Hindlimb muscle (tissue), 1 donor: ENCODE measurements at places on chromosomes 7 and 10.

DNA sequence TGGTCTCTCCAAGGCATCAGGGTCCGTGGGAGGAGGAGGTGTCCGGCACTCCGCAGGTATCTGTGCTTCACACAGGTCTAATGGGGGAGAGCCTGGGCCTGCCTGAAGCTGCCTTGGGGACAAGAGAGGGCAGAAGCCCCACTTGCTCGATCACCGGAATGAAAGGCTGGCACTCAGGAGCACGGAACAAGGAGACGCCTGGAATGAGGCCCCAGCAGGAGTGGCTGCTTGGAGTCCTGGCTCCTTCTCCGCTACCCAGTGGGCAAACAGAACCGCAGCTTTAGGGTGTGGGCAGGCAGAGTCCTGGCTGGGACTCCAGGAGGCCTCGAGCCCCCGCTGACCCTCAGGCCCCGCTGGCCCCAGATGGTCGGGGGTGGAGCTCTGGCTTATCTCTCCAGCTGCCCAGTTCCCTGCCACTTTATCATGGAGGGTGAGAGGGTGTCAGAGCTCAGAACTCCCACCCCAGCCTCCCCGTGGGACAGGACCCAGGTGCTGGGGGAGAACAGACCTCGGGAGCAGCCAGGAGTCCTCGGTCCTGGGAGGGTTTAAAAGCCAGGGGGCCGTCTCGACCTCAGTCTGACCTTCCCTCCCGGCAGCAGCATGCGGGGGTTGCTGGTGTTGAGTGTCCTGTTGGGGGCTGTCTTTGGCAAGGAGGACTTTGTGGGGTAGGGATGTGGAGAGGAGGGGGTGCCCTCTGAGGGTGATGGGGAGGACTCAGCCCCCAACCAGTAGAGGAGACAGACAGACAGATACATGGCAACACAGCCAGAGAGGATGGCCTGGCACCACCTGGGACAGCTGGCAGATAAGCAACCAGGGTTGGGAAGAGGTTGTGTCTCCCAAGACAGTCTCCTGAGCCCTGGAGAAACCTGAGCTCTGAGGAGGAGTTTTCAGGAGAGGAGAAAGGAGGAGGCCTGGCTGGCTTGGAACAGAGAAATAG lies at the start of gene CPA1:
Gene CPA1, plus strand, starts transcription at position 574 of the 940 bp plus-strand sequence. Its CDS starts 27 bp downstream, at position 601.
- DNase-seq: no peak

GRCh38 chr7:48643431-48644013 lies 280.8 kb upstream of the CDC14C start:
- no peak for DNase-seq

DNA sequence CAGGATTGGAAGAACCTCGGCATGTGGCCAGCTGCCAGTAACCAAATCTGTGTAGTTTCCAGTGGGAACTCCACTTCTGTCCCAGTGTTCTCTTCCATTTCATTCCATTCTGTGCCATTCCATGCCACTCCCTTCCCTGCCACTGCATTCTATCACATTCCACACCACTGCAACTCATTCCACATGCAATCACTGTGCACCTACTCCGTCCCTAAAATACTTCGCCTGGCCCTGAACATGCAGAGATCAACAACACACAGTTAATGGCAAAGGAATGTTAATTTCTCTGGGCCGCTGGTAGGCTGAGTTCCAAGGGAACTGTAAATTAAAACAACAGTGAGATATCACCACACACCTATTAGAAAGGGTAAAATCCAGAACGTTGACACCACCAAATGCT lies 64.8 kb downstream of the AKR1B1 start:
- DNase-seq: no peak

DNA sequence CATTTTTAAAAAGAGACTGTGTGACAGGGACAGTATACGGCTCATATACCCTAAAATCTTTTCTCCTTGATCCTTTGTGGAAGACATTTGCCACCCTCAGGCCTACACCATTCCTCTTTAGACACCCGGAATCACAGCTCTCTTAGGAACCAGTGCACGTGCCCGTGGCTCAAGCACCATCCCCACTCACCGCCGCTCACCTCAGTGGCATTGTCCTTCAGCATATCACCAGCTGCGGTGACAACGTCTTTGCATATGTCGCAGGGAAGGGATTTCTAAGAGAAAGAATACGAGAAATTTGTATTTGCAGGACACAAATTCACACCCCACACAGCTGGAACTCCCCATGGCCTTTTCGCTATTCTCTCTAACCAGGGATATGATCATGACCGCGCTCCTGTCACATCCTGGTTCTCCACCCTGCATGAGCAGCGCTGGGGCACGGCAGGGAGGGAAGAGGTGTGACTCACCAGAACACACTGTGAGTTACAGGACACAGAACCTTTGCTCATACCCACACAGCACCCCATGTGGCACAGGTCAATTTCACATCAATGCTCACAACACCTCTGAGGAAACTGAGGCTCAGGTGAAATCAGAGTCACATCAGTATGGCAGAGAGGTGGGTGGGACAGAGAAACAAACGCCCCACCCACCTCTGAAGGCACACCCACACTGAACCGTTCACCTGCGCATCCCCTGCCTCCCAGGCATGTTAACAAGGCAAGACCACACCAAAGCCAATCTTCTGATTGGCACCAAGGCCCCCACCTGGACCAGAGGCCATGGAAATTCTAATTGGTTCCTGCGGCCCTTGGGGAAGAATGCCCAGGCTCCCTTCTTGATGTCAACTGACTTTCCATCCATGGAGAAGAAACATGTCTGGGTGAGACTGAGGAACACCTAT lies 19.2 kb downstream of the PSAP start:
- DNase-seq: no peak

DNA sequence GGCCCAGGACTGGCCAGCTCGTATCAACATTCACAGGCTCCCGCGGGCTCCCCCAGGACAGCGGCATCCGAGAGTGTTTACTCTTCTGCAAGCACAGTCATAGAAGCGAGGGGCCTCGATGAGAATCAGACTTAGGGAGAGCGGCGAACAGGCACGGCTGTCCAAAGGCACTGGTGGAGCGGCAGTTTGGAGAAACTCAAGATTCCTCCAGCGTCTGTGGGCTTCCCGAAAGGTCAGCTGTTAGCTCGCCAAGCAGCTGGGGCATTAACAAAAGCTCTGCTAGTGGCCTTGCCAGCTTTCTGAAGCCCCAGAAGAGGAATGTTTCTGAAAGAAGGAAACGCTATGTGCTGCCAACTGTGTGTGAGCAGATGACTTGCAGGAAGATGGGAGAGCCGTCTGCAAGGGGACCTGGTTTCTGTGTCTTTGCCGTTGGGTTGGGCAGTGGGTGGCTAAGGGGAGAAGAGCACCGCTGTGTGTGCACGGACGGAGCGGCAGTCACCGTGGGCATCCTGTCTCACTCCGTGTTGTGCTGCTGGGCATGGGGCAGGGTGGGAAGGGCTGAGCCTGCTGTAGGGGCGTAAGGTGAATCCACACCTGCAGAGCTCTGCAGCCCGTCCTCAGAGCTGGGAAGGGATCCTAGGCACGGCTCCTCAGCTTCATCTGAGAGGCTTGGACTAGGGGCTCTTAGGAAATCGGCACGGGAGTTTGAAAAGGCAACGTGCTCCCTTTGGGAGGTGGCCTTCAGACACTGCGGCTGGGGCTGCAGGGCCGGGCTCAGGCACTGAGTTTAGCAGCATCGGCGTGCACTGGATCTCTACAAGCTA lies 42.1 kb downstream of the AMZ1 start:
- DNase-seq: no peak

GRCh38 chr7:137992550-137993394 lies 9.1 kb downstream of the CREB3L2 start:
- DNase-seq: peak; percentile 89

DNA sequence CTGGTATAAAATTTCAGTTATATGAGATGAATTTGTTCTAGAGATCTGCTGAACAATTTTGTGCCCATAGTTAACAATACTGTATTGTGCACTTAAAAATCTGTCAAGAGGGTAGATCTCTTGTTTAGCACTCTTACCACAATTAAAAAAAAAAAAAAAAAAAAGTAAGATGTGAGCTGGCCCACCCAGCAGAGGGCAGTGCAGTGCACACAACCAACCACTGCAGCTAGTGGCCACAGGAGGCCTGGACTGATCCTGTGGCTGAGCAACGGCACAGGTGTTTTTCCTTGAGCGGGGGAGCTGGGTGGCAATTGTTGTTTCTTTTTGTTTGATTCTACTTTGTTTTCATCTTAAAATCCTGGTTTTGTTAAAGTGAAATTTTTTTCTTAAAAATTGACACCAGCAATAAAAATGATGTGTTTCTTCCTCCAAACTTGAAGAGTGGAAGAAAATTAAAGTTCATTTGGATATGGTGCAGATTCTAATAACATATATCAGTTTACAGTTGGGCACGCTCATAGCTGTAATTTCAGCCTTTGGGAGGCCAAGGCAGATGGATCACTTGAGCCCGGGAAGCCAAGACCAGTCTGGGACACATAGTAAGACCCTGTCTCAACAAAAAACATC lies 171.1 kb upstream of the TBX20 start:
- peak; percentile 23 for DNase-seq

DNA sequence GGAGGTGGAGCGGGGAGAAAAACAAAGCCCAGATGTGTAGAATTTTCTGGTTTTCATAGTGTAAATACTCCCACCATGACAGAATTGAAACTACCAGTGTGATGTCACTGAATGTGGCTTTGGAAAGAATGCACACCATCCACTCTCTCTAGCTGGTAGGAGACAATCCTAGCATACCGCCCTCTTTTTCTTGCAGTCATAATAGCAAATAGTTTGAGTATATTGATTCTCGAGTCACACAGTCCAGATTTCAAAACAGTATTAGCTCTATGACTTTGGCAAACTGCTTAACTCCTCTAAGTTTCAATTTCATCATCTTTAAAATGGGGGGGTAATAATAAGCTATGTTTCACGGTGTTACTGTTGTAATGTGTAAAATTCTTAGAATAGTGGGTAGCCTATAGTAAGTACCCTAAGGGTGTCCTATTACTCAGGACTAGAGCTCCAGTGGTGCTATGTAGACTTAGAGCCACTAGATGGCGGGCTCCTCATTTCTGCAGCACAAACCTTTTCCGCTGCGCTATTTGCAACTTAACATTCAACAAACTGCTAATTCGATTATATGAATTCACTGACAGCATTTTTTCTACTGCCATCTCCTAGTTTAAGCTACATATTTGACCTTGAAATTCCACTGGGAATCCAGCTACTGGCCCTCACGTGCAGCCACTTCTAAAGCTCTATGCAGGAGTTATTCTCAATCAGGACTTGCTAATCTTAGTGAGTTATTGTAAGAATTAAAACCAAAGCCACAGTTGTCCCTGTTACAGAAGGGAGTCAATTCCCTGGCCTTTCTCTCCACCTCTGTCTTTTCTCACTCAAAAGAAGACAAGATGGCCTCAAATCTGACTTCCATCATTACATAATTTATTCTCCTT lies 18.7 kb downstream of the TAS2R40 start:
- peak; percentile 77 for DNase-seq

- DNase-seq: no peak
These were observed 59.9 kb upstream of the DNAJB12 start for GRCh38 chr10:72414642-72415041.

GRCh38 chr7:41039981-41040380 lies 662.9 kb downstream of the INHBA start:
- no peak for DNase-seq

DNA sequence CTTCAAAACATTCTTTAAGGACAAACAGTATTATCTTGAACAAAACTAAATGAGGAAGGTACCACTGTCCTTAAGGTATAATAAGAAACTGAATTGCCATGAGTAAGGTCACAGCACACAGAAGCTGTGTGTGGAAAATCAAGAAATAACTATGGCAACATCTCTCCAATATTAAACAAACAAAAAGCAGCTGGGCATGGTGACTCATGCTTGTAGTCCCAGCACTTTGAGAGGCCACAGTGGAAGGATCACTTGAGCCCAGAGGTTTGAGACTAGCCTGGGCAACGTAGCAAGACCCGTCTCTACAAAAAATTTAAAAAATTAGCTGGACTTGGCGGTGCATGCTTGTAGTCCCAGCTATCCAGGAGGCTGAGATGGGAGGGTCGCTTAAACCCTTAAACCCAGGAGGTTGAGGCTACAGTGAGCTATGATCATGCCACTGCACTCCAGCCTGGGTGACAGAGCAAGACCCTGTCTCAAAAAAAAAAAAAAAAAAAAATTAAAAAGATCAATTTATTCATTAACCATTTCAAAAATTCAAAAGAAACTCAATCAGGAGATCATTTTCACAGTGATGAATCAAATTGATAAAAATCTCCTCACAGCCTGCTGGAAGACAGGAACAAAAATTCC lies 195.4 kb downstream of the SKIDA1 start:
- DNase-seq: no peak

DNA sequence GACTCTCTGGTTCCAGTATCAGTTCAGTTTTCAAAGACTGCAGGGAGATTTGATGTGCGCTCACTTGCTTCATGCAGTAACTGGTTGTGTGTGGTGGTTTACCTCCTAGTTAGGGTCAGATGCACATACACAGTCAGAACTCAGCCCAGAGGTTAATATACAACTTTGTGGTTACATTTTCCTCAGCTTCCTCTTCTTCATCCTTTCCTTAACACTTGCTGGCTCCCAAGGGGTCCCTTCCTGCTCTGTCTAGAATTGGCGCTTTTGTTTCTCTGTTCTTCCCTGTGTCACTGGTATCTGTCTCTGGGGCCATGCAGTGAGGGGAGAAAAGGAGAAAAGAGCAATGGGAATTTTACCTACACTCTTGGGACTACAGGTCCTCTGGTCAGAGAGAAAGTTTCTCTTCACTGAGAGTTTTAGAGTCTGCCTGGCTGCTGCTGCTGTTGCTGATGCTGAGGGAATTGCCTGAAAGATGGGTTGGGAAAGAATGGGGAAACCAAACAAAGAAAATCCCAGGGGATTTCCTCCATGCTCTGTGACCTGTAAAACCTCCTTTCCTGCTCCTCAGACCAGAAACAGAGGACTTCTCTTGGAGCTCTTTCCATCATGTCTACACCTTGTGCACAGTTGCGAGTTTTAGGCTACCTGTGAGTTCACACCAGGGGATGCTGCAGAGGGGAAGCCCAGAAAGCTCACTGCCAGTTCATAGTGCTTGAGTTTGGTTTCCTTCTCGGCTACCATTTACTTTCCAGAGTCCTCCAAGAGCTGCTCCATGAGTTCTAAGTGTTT lies 74.6 kb downstream of the WDFY4 start:
- DNase-seq: no peak

DNA sequence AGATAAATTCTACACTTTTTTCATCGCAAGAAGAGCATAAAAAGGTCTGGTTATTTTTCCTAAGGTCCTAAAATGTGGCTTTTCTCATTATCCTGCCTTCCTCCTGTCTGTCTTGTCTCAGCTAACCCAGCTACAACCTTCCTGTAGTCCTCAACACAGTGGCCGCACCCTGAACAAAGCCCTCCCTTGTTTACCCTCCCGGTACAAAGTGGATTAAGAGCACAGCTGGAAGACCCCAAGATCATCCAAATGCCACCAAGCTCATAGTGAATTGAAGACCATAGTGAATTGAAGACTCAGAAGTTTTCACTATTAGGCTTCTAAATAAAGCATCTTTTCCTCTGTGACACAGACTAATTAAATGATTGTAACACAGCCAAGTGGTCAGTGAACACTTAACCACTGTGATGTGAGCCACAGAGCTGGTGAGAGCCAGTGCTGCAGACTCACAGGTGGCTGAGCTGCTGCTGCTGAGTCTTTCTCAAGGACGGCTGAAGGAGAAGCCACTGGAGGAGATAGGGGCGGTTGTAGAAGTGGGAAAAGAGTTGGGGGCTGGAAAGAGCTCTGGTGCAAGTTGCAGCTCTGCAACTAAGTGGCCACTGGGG lies 123.6 kb downstream of the ATXN7L1 start:
- DNase-seq: no peak

GRCh38 chr10:13272164-13272571 lies 27.7 kb downstream of the PHYH start:
- DNase-seq: peak; percentile 74
